ENCODE measurements at places on chromosomes 3 and 15.
A peak's percentile ranks its signal among the peaks of the same experiment; 100 is the strongest.

DNA sequence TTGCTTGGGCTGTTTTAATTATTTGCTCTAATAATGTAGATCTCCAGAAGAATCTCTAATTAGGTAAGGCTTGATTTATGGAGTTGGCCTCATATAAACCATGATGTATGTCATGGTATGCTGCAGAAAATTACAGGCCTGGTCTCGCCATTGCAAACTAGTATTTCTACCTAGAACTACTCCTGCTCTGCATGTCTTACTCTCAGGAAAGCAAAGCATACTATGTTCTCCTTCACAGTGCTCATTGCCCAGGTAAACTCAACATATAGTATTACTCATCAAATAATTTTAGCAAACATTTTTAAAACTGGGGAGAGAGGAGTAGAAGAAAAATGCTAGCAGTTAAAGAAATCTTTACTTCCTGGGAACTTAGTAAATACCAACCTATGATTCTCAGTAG lies 90.7 kb downstream of the FILIP1L start:
- DNase-seq = no peak

- no peak for DNase-seq
Measured at GRCh38 chr15:81002331-81003096, 1.8 kb downstream of the TLNRD1 start.

DNA sequence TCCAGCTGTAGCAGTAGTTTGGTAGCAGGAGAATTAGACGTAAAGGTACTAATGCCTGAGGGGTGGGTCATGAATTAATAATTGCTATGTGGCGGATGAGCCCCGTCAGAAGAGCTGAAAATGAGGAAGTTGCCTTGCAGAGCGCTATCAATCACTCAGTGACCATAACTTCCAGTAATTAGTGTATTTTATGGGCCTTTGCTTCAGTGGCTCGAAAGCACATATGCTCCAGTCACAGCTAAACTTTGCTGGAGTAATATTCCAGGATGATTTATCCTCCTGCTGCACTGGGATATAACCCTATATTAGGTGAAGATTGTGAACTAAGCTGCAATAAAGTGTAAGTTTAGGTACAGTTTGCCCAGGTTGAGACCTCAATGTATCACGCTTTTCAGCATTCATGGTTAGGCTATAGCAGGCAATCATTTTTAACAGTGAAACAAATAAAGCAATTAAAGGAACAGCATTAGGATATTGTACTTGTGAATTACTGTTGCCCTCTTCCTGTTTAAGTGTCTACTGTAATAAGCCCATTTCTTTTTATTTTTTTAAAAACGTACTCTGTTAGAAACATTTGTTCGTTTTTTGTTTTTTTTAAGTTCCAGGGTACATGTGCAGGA lies 104.6 kb upstream of the SKOR1 start:
- DNase-seq = no peak

GRCh38 chr3:37825744-37826400 lies 35.8 kb upstream of the CTDSPL start:
- DNase-seq = no peak

- no peak for DNase-seq
Measured at GRCh38 chr3:100682056-100682853, 27.0 kb upstream of the TFG start.

DNA sequence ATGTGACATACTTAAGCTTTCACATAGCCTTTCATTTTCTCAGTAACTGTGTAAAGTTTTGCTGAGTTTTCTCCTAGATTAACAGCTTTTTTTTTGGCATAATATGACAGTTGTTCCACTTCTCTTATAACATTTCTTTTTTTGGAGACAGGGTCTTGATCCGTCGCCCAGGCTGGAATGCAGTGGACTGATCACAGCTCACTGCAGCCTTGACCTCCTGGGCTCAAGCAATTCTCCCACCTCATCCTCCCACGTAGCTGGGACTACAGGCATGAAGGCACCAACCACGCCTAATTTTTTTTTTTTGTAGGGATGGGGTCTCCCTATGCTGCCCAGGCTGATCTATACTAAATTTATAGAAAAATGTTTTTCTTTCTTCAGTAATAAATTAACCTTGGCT lies 30.1 kb downstream of the DLG1 start:
- DNase-seq = no peak

DNA sequence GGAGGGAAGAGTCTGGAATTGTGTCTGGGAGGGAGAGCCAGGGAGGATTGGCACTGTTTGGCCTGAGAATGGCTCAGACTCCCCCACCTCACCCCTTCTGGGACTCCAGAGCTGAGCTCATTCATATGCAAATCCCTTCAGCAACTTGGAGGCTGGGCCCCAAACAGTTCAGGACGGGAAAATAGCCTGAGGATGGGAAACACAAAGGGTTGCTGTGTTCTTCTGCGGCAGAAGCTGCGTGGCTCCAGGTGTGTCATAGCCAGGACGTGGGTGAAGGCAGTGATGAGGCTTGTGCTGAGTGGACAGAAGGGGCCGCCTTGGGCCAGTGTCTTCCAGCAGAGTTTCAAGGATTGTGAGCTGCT lies 16.6 kb downstream of the MASP1 start:
- DNase-seq = no peak

GRCh38 chr3:30790150-30790549 lies 104.3 kb downstream of the GADL1 start:
- no peak for DNase-seq

GRCh38 chr15:69021895-69022294 lies 7.4 kb downstream of the NOX5 start:
- DNase-seq = no peak

- DNase-seq = no peak
Measured at GRCh38 chr15:100113351-100114080, 228.3 kb downstream of the ADAMTS17 start.

GRCh38 chr3:186534113-186534669 lies 10.0 kb downstream of the CRYGS start:
- no peak for DNase-seq

DNA sequence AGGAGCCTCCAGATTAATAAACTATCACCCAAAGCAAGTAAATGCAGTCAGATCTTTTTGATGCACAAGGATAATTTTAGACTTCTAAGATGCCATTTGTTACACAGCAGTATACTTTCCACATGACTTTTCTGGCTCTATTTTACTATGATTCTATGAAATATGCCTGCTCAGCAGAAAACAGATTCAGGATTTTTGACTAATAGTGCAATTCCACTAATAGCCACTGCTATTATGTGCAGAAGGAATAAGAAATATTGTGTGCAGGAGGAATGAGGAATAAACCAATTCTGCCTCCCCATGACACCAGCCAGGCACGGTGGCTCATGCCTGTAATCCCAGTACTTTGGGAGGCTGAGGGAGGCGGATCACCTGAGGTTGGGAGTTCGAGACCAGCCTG lies 11.5 kb upstream of the SPPL2A start:
- no peak for DNase-seq

DNA sequence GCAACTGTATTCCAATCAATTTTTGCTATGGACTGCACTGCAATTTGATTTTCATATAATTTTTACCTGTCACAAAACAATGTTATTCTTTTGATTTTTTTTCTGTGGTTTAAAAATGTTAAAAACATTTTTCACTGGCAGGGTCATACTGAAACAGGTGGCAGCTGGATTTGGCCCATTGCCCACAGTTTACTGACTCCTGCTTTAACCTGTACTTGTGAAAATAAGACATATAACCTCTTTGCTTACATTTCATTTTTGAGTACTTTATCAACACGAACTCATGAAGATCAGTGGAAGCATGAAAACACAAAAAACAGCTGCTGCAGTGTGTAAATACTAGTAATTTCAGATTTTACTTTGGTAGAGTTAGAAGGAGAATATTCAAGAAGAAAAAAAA lies 313.1 kb downstream of the WDR72 start:
- DNase-seq = no peak

DNA sequence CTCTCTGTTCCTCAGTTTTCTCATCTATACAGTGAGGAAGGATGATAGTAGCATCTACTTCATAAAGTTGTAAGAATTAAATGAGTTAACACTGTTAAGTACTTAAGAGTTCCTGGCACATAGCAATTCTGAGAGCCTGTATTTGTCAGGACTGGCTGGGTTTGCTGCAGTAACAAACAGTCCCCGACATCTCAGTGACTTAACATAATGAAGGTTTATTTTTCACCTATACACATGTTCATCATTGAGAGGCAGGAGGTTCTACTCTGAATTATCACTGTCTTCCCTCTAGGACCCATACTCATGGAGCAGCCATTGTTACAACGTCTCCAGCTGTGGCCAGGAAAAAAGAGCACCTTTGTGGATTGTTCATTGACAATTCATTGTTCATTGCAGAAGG lies 190.6 kb upstream of the PROK2 start:
- no peak for DNase-seq

DNA sequence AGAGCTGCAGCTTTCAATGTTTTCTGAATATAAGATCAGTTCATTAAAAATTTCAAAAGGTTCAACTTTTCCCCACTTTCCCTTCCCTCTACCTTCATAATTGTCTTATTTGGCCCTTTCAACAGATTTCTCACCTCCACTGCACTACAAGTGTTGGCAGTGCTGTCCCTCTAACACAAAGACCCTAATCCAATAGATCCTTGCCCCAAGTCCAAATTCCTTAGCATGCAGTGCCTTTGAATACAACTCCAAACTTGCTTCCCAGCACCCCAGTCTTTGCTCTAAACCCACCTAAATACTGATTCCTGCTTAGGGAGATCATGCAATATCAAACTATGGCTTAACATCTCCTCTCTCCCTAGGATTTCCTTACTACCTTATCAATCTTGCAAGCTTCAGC lies 43.9 kb downstream of the TJP1 start:
- no peak for DNase-seq

- DNase-seq = no peak
Measured at GRCh38 chr3:97871801-97872524, 50.2 kb downstream of the CRYBG3 start.

DNA sequence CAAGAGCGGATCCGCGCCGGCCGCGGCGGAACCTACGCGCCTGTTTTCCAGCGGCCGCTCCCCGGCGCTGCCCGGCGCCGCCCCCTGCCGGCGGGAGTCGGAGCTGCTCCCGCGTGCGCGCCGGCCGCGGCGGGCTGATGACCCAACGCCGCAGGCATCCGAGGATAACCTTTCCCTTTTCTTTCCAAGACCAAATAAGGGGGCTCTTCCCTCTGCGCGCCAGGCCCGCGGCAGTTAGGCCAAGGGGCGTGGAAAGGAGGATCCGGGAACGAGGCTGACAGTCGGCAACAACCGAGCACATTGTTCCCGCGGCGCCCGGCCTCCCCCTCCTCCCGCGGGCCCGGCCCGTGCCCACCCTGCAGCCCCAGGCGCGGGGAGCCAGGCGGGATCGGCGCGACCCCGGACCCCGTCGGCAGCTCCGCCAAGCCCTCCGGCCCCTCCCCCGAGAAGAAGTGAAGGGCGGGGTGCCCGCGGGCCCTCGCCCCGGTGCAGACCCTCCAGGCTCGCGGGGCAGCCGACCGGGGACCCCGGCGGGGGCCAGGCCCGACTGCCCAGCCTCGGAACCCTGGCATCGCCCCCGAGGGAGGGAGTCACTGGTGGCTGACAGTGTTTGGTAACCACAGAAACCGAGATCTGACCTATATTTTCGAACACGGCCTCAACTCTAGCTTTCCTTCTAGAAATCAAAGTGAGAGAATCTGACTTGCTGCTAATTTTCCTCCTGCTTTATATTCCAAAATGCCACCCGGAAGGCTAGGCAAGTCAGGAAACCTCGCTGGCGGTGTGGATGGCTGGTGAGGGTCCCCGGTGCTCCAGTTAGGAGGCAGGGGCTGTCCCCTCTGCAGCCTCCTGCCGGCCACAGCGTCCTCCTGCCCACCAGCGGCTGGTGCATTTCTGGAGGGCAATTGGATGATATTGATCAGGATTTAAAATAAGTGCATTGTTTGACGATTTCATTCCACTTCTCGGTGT lies 45.6 kb upstream of the SYNM start:
- peak; percentile 9 for DNase-seq

DNA sequence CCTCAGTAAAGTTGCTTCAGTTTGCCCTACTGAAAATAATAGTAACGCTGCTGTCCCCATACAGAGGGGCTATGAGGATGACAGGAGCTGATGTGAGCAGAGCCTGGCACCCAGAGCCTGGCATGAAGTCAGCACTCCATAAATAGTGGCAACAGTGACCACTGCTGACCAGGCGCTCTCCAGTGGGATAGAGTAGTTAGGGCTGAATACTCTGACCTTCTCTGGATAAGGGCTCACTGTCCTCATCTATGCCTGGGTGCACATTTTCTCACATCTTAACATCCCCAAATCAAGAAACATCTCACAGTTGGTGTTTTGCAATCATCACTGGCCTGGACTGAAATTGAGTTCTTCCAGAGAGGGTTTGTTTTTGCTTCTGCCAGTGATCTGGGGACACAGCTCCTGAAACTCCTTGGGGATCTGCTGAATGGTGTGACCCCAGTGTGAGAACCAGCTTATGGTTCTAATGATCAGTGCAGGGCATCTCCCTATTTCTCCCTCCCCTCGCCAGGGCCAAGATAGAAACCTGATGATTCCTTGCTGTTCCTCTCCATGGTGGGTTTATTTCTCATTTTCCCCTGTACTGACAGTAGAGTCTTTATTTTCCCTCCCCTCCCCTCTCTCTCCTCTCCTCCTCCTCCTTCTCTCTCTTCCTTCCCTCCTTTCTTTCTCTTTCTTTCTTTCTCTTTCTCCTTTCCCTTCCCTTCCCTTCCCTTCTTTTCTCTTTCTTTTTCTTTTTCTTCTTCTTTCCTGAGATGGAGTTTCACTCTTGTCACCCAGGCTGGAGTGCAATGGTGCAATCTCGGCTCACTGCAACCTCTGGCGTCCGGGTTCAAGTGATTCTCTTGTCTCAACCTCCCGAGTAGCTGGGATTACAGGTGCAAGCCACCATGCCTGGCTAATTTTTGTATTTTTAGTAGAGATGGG lies 3.5 kb upstream of the PCSK6 start:
- DNase-seq = no peak

DNA sequence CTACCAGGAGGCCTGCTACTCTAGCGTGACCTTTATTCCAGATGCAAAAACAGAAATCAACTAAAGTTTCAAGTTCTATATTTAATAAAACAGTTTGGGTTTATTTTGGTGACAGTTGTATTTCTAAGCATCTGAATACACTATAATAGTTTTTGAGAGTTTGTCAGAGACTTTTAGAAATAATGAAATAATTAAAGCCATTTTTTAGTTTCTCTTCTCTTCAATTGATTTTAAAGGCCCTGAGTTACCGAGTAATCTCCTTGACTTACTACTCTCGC lies 523.4 kb downstream of the CADM2 start:
- DNase-seq = no peak

DNA sequence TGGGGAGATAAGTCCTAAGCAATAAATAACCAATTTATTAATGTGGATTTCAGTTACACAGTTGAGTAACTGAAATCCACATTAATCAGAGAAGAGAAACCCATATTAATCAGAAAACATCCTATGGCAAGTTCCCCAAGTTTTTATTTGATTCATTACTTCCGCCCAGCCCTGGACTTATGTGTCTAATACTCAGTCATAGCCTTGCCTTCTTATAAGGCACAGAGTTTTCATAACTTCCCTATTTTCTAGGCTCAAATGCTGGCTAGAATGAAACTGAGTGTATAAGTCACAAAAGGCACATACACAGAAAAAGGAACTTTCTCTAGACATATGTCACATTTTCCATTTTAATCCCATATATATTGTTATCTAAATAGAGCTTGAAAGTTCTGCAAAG lies 28.8 kb downstream of the CD47 start:
- no peak for DNase-seq

- DNase-seq = no peak
Measured at GRCh38 chr3:192870822-192871221, 46.8 kb downstream of the MB21D2 start.

- DNase-seq = no peak
Measured at GRCh38 chr15:70401709-70402108, 304.0 kb upstream of the TLE3 start.

Data from cortex of kidney (tissue), 1 donor.